ENCODE measurements at places on chromosomes 1 and 21.

DNA sequence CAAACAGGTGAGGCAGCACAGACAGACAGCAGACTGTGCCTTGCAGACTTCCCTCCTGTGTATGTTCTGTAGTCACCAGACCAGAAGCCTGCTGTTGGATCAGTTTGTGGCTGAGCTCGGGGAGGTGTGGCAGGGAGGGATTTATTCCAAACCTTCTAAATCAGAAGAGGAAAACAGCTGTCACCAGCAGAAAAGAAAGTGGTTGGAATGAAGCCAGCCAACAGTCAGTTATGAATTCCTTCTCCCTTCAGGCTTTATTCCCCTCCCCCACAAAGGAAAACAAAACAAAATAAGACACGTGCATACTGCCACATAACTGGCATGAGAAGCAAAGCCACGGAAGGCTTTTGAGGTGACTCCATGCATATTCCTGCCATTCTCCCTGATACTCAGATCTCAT, 19.0 kb upstream of the PIGV start:
- no peak for DNase-seq

GRCh38 chr1:247444571-247444970, 13.3 kb downstream of the OR2B11 start:
- DNase-seq: no peak

DNA sequence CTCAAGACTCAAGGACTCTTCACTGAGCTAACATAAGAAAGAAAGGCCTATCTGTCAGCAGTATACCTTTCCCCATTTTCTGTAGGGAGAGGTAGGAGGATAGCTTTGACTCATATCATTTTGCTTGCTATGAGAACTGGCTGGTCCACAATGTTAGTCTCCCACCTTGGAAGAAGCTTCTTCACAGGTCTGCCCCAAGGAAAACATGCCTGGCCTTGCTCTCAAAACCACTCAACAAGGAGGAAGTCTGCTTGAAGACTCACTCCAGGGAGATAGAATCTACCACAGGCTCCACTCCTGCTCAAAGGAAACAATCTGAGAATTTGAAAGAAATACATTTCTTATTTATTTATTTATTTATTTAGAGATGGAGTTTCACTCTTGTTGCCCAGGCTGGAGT, 29.5 kb upstream of the LAMC1 start:
- no peak for DNase-seq

- DNase-seq: no peak
Measured at GRCh38 chr1:203455706-203456105, 19.9 kb upstream of the PRELP start.

GRCh38 chr1:156895927-156896326, 2.4 kb downstream of the PEAR1 start:
- no peak for DNase-seq

DNA sequence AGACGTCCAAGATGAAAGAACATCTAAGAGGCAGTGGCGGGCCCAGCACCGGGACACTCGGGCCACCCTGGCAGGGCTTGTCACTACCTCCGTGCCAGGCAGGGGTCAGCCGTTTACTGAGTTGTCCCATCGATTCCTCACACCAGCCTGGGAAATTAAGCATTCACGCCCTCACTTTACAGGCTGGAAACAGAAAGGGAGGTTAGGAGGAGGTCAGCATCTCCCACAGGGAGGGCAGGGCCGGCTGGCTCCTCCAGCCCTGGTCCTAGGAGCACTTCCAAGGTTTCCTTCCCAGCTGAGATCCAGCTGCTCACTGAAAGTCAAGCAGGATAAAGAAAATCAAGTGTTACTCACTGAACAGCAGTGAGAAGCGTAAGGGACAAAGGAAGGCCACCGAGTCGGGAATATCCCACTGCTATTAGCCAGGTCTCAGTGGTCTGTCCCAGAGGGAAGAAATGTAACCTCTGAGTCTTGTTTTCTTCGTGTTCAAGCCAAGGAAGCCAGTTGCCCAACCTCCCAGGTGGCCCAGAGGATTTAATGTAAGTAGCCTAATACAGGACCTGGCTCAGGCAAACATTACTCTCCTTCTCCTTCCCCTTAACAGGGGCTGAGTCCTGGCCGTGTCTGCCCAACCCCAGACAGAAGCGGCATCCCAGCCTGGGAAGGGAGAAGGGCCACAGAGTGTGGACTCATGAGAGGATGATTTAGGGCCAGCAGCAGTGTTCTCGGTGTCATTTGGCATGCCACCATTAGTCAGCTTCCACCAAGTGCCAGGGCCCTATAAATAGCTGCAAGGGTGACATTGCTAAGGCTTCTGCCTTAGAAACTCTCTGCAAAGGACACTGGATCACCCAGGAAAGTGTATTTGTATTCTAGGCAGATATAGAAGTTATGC, 203.1 kb upstream of the GALNT2 start:
- peak; percentile 47 for DNase-seq

GRCh38 chr1:205014783-205015182, 28.2 kb upstream of the CNTN2 start:
- DNase-seq: no peak

DNA sequence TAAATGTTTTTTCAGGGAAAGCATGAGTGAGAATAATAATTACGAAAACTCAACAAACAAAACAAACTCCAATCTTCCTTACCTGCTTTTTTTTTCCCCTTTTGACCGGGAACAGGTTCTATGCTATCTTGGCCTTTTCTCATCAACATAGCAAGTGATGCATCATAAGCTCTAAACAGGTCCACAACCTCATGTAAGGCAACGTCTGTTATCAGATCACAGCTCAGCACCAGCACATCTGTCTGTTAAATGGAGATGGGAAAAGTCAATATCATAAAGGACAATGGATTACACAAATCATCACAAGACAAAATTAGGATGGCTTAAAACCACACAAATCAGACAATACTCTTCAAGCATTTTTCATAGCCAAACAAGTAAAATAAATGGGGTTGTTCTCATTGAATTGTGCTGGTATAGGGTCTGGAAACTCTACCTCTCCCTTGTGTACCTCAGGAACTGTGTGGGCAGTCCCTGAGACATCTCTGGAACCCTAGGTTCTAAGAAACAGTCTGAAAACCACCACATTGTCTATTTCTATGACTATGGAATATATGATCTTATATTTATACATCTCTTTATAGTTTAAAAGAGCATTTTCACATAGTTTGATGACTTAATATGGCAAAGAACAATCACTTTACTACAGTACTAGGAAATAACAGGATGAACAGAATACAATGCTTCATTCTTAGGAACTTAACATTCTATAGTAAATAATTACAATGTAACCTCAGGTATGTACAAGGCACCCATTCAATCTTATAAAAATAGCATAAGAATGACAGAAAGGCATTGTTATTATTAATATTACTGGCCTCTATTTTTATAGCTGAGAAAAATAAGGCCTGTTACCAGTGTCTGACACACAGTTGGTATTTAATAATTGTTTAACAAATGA, 44.7 kb downstream of the EIF2B3 start:
- DNase-seq: no peak

- no peak for DNase-seq
Measured at GRCh38 chr1:52706136-52706670, 8.1 kb upstream of the COA7 start.

DNA sequence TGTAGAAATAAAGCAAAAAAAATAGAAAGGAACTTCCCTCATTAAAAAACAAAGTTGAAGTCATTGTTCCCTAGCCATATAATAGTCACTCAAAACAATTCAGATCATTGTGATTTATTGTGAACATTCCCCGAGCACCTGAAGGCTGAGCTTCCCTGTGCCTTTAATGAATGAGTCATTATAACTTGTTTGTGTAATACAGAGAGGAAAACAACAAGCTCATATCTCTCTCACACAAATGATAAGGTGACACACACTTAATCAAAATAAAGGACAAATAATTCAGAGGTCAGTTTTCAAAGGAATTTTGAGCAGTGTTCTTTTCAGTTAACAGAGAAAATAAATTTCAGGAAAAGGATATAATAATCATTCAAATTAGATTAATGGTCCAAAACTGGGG, 326.2 kb downstream of the DUSP10 start:
- DNase-seq: no peak

DNA sequence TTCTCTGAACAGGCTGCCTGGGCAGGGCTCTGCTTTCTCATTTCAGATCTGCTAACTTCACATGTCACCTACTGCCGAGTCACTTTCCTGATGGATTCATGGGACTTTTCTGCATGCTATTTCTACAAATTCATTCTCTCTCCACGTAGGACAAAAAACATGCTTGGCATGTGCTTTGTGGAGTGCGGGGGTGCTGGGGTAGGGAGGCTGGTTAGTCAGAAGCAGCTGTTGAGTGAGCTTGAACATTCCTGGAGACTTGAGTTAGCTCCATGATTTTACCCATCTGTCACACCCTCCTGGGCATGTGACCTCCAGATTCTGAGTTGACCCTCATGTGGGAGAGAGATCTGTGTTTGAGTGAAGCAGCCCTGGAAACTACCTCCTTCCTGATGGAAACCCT, 71.4 kb downstream of the UCK2 start:
- DNase-seq: no peak

- peak; percentile 86 for DNase-seq
Measured at GRCh38 chr1:54715493-54716298, at the start of gene TTC4. Gene TTC4, plus strand, starts transcription at chr1:54715861. Its CDS starts 48 bp downstream, at chr1:54715909.

DNA sequence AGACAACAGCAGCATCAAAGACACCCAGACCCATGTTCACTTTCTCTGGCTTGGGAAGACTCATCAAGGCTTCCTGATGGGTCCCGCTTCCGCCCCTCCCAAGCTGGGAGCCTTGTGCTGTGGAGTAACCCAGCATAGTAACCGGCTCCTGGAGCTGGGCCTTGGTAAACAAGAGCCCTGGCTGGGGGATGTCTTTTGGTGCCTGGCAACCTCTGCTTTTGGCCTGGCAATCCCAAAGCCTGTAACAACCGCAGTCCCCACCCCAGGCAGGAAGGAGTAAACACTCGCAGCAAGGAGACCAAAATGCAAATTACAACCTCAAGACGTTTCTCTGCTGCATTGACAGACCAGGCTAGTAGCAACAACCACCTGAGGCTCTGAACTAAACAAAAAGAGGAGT, 16.9 kb upstream of the THRAP3 start:
- DNase-seq: peak; percentile 85

GRCh38 chr1:187655104-187655503, 826.4 kb downstream of the PLA2G4A start:
- DNase-seq: no peak

GRCh38 chr1:76666499-76666898, 200.8 kb upstream of the ST6GALNAC5 start:
- no peak for DNase-seq

- no peak for DNase-seq
Measured at GRCh38 chr1:106435269-106435668, 621.2 kb upstream of the PRMT6 start.

GRCh38 chr1:232883992-232884661, 66.3 kb upstream of the NTPCR start:
- no peak for DNase-seq

- no peak for DNase-seq
Measured at GRCh38 chr1:24714859-24715520, 30.3 kb upstream of the CLIC4 start.

DNA sequence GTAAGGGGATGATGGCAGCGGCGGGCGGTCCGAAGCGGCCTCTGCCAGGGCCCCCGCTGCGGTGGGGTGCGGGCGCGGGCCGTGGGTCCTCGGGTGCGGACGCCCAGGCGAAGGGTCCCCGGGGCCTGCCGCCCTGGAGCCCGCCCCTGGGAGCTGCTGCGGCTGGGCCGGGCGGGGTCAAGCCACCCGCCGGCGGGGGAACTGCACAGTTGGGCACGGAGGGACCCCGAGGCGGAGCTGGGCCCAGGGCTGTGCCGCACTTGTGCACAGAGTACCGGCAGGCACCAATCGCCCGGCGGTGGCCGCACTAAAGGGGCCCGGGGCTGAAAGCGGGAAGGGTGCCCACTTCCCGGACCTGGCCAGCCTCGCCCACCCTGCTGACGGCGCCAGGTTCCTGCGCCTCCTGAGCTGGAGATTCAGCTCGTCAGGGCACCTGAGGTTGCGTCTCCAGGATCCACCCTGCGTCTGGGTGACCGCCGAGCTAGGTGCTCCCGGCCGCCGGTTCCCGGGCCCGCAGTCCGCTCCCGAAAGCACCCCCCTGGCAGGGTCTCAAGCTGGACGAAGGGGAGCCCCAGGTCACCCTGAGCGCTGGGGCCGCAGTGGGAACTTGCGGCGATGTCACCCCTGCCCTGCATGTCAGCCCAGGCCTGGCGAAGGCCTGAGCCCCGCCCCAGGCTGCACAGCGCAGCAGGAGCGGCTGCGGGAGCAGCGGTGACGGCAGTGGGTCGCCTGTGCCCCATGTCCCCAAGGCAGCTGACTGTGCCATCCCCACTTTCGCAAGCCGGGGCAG, 56.7 kb upstream of the ETV3 start:
- DNase-seq: no peak

DNA sequence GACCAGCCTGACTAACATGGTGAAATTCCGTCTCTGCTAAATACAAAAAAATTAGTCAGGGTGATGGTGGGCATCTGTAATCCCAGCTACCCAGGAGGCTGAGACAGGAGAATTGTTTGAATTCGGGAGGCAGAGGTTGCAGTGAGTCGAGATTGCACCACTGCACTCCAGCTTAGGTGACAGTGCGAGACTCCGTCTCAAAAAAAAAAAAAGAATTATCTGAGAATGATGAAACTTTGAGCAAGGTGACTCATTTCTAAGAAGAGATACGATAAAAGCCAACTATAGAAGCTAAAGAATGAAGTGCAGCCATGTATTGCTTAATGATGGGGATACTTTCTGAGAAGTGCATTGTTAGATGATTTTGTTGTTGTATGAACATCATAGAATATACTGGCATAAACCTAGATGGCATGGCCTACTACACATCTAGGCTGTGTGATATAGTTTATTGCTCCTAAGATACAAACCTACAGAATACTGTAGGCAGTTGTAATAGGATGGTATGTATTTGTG, 64.7 kb downstream of the SNRPE start:
- DNase-seq: no peak

GRCh38 chr1:15671430-15671829, 12.7 kb upstream of the PLEKHM2 start:
- DNase-seq: no peak

DNA sequence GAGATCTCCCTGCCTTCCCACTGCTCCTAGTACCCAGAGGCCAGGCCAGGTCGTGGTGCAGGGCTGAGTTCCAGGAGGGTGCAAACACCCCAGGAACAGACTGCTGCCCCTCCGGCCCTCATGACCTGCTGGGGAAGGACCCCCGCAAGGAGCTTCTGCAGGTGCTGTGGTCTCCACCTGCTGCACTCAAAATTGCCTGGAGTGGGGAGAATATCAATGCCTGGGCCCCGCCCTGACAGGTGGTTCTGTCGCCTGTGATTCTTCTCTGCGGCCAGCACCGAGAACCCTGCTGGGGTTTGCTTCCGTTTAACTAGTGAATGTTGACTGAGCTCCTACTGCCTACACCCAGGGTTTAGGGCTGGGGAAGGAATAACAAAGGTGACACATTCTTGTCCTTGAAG, 2.1 kb upstream of the TFF3 start:
- no peak for DNase-seq

All from femur (tissue), 1 donor.